Thymus (tissue), 14 donors: ENCODE measurements at places on chromosomes 6 and 20.

GRCh38 chr20:33177866-33178265, 9.9 kb downstream of the BPIFA2 start:
- DNase-seq: no peak

- no peak for DNase-seq
Observed at GRCh38 chr20:1951436-1952115, 42.3 kb downstream of the PDYN start.

DNA sequence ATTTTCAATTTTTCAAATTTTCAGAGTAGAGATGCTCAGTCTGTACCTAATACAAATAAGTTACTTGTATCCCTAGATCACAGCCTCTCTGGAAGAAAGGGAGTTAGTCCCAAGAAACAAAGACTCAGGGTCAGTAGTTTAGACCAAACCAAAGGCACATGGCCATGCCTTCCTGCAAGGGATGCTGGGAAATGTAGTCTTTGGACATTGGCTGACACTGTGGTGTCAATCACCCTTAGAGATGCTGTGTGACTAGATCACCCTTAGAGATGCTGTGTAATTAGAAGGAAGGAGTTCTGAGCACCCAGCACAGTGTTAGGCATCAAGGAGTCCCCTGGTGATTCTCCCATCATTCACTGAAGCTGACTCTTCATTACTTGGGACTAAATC, 202.1 kb downstream of the NFATC2 start:
- DNase-seq: no peak

- DNase-seq: no peak
Observed at GRCh38 chr6:17490724-17491123, 97.3 kb downstream of the CAP2 start.

- no peak for DNase-seq
Observed at GRCh38 chr6:40194447-40195170, 260.3 kb upstream of the MOCS1 start.

- no peak for DNase-seq
Observed at GRCh38 chr6:14828201-14828611, 417.7 kb upstream of the JARID2 start.

GRCh38 chr20:60170116-60170515, 211.9 kb downstream of the CDH26 start:
- DNase-seq: no peak

DNA sequence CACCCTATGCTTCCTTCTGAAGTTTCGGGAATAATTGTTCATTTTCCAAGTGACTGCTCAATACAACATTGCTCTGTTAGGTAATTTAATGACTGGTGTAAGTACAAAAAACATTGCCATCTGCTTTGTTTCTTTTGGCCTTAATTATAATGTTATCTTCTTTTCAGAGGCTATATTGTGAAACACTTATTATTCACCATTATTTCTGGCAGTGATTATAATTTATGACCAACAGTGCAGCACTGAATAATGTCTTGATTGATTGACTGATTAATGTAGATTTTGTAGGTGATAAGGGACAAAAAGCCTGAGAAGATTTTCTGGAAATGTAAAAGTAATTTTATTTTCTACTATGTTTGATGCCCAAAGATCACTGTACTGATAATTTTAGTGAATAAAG, 377.7 kb downstream of the PLCB1 start:
- DNase-seq: no peak

DNA sequence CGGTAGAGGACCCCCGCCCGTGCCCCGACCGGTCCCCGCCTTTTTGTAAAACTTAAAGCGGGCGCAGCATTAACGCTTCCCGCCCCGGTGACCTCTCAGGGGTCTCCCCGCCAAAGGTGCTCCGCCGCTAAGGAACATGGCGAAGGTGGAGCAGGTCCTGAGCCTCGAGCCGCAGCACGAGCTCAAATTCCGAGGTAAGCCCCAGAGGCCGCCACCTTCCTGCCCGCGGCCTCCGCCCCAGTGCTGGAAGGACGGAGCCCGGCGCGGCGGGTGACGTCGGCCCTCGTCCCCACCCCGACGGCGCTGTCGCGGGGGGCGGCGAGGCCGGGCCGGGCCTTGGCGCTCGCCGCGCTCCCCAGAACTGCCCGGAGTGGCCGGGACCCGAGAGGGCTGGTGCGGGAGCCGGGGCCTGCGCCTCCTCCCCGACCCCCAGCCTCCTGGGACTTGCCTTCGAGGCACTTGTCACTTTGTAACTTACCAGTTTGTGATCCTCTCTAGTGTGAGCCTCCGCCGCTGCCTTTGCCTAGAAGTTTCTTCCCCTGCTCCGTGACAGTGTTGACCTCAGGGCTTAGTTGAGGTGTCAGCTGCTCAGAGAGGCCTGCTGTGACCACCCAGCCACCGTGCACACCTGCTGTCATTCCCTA, 417 bp downstream of the VAPB start:
- DNase-seq: peak; percentile 21

DNA sequence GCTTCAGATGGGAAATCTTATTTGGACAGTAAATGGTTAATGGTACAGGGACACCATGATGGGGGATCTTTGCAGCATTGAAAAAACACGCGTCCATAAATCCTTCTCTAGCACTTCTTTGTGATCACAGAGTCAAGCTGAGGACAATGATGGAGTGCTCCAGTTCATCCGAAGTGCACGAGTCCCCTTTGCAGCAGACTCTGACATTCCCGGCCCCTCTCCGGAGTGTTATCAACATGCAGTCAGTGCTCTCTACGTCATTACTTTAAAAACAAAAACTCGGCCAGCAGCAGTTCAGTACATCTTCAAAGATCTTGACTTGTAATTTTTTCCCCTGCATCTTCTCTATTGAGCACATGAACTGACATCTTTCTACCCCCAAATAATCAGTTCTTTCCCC, 185.5 kb upstream of the AKAP12 start:
- DNase-seq: no peak

GRCh38 chr6:43735642-43736199, 34.3 kb upstream of the VEGFA start:
- DNase-seq: no peak

- no peak for DNase-seq
Observed at GRCh38 chr20:22511943-22512910, 72.1 kb downstream of the FOXA2 start.

DNA sequence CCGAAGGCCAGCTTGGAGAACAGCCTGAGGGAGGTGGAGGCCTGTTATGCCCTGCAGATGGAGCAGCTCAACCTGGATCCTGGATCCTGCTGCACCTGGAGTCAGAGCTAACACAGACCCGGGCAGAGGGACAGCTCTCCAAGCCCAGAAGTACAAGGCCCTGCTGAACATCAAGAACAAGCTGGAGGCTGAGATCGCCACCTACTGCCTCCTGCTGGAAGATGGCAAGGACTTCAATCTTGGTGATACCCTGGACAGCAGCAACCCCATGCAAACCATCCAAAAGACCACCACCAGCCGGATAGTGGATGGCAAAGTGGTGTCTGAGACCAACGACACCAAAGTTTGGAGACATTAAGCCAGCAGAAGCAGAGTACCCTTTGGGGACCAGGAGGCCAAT, 223.5 kb upstream of the ID4 start:
- no peak for DNase-seq

DNA sequence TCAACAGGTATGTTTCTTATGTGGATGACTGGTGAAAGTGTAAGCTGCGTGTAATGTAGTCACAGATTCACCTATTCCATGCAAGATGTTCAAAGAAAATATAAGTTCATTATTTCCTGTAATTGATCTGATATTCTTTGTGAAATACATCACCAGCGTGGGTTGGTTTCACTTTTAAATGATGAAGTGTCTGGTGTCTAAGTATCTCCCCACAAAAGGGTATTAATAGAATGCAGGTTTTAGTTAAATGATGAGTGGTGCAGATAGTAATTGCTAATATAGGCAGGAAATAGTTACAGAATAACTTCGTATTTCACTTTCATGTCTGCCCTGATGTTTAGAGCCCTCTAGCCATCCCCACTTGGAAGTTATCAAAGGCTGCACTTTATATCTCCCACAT, 22.2 kb downstream of the PGBD1 start:
- DNase-seq: no peak

DNA sequence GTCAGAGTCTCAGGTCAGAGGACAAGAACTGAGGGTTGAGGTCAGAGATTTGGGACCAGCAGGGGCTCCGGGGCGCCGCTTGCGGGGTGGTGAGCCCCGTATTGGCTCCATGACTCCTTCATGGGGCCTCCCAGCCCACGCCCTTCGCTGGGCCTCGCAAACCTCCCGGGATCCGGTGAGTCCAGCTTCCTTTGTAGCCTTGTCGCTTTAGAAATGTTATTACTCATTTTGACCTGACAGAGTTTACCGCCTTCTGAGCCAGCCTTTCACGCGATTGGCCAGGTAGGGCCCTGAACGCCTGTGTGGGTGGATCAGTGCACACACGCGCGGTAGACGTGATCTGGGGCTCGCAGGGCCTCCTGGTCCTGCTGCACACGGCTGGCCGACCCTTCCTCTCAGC, 181.1 kb downstream of the ERMARD start:
- no peak for DNase-seq

DNA sequence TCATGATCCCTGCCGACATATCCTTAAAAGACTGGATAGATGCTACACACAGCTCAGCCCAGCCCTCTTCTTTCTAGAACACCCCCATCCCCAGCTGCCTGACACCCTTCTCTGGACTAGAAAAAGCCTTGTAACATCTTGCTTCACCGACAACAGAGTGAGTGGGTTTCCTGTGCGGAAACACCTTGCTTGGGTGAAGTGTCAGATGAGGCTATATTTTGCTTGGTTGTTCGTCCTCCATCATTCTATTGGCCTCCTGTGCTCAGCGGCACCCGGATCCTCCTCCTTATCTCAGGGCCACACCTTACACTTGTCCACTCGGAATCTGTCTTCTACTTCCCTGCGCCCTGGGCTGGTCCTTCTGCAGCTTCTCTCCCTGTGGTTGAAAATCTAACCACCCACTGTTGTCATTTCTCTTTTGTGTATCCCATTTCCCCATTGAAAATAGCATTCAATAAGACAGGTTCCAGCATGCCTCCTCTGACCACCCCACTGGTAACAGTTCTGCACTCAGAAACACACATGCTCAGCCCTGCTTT, 101.3 kb upstream of the MLN start:
- DNase-seq: peak; percentile 77

- DNase-seq: no peak
Observed at GRCh38 chr6:114202389-114202788, 140.4 kb downstream of the HS3ST5 start.

DNA sequence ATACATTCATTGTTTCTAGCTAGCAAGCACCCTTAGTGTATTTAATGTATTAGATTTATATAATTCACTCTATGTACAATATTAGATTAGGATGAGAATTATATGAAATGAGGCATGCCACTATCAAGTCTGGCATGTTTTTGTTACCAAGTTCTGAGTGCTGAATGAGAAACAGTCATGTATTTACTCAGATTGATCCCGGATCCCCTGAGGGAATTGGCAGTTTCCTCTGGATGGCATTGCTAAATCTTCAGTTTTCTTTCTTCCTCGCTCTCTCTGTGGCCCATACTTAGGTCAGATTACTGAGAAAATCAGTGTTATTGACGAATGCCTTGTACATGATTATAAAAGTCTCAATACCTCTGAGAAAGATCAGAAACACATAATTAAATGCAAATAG, 66.6 kb downstream of the CDKAL1 start:
- DNase-seq: no peak

DNA sequence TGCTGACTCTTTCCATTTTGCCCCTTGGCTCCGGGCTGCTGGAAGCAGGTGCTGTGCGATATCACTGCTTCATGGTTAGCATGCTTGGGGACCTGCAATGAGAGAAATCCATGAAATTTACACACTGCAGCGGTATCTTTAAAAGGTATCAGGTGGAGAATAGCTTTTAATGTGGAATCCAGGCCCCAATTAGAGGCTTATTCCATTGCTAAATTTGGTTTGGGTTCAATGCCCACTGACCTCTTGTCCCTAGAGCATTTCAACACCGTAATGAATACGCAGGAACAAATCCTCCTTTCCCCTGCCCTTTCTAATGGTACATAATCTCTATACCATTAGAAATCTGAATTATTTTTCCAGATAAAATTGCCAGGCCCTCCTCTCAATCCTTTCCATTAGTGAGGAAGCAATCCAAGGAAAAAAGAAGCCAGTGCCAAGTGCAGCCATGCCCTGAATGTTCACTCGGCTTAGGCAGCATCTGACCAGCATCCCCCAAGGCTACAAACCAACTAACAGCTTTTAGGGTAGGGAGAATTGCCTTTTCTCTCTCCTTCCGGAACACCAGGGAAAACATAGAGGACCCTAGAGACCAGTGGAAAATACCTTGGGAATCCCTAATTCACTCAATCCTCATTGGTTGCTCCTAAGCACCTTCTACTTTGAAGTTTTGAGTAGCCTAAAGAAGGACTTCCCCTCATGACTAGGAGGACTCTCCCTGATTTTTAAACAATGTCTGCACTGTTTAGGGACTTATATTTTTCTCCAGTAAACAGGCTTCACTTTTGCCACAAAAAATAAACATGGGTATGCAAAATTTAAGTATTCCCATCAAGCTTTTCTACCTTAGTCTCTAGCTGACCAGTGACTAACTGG, 143.1 kb downstream of the QRSL1 start:
- no peak for DNase-seq

DNA sequence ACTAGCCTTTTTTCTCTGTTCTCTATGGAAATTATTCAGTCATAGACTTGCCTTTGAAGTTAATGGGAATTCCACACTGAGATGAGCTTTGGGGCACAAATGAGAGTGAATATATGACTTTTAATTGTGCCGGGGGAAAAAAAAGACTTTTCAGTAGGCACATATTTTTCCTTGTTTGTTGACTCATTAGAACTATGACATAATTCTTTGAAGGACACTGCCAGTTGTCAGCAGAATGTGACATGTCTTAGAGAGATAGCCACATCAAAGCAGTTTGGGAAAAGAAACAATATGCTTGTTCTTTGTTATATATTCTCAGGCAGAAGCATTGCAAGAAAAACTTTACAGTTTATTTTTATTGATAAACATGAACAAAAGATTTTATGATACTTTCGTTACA, 138.3 kb downstream of the COL9A1 start:
- DNase-seq: no peak

DNA sequence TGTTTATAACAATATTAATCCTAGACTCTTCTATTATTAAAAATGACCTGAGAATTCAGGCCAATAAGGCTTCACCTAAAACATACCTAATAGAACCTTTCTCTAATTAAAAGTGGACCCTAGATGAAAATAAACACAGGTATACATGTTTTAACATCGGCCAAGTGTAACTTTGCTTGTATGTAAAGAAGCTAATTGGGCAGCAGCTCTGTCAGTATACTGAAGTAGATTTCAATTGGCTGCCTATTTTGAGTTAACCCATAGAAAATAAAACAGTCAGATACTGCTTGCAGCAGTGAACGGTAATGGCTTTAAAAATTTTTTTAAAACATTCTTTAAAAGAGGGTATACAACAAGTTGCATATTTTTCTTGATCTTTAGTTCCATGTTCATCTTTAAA, 67.3 kb downstream of the PDSS2 start:
- no peak for DNase-seq

GRCh38 chr20:22425344-22426295, 158.8 kb downstream of the FOXA2 start:
- DNase-seq: no peak

DNA sequence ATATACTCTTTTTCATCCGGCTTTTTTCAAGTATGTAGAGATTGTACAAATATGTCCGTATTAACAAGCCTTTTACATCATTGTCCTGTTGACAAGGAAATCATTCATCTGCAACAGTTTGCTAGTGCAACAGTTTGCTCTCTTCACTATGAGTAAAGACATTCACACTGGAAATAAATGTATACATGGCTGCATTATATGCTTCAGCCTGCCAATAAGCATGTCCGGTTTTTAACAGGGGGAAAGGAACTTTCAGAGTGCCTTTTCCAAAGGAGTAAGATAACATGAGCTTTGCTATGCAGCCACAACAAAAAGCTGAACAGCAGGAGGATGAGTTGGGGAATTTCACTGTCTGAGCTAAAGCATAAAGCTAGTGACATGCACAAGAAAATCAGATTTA, 99.4 kb upstream of the ADTRP start:
- DNase-seq: no peak
